ENCODE measurements at places on chromosomes 12 and 14.
A peak's percentile ranks its signal among the peaks of the same experiment; 100 is the strongest.

DNA sequence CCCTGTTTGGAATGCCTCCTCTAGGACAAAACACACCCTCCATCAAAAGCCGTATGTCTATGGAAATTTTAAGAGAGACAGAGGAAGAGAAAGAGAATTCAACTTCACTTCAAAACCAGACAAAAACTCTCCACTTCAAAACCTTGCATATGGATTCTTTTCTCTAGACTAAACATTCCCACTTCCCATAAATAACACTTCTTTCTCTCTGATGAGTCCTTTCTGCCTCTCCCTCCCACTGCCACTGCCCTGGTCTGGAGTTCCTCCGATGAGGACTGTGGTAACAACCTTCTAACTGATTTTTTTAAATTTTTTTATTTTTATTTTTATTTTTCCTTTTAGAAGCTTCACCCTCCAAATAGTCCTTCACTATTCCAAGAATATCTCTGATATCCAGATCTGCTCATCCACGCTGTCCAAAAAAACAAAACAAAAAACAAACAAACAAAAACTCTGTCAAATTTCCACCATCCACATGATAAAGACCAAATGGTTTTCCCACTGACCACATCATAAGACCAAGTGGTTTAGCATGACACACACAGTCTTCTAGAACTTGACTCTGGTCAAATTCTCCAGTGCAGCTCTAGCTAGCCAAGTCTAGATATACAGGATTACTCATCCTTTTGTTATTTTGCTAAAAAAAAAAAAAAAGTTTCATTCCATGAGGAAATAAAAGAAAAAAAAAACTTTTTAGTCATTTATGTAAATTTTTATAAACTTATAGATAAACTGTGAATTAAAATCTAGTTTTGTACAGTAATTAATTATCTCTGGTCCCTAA, 256.0 kb downstream of the PPFIA2 start:
- DNase-seq: no peak

- no peak for DNase-seq
These were observed 16.0 kb downstream of the C14orf132 start for GRCh38 chr14:96055065-96055752.

GRCh38 chr14:78245238-78245637, 75.1 kb downstream of the NRXN3 start:
- DNase-seq: no peak

- no peak for DNase-seq
These were observed 97.3 kb upstream of the FRMD6 start for GRCh38 chr14:51554339-51554920.

DNA sequence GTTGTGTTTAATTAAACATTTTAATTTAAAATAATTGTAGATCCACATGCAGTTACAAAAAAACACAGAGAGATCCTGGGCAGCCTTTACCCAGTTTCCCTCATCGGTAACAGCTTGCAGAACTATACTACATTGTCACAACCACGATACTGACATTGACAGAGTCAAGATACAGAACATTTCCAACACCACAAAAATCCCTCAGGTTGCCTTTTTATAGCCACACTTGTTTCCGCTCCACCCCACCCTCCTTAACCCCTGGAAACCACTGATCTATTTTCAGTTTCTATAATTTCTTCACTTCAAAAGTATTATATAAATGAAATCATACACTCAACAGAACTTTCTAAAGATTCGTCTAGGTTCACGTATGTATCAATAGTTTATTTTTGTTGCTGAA, 458.8 kb upstream of the SOX5 start:
- DNase-seq: no peak

DNA sequence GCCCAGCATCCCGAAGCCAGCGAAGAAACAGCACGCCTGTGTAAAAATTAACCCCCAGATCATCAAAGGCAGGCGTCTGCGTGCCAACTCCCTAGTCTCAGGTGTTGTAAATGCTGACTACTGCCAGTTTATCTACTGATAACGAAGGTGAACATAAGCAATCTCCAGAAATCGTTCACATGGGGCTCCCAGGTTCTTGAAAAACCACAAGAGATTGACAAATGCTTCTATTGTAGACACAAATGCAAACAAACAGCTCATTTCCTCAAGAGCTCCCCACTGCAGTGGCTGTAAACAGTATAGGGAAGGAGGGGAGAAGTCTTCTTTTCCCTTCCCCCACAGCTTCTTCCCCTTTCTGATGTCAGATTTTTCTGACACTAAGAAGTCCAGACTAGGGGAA, 5.3 kb upstream of the PLEKHG3 start:
- no peak for DNase-seq

- DNase-seq: peak; percentile 52
These were observed 583.4 kb downstream of the VRK1 start for GRCh38 chr14:97380539-97380941.

GRCh38 chr14:73227812-73228781, 9.2 kb upstream of the PAPLN start:
- DNase-seq: no peak

- no peak for DNase-seq
These were observed 33.3 kb upstream of the PPP1CC start for GRCh38 chr12:110775997-110776396.

GRCh38 chr14:69712599-69713088, 54.3 kb upstream of the SRSF5 start:
- no peak for DNase-seq

DNA sequence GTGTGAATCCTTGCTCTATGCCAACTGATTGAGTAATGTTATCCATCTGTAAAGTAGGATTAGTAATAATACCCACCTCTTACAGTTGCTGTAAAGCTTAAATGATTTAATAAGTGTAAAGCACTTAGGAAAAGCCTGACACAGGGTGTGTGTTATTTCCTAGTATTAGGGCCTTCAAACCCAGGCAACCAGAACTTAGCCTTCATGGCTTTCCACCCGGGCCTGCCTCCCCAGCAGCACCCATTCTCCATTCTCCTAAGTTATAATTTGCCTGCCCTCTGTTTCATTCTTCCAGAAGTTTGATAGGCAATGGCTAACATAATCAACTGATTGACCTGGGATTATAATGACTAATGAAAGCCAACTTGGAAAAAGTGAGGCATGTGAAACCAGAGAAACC, 20.4 kb upstream of the PDZRN4 start:
- no peak for DNase-seq

DNA sequence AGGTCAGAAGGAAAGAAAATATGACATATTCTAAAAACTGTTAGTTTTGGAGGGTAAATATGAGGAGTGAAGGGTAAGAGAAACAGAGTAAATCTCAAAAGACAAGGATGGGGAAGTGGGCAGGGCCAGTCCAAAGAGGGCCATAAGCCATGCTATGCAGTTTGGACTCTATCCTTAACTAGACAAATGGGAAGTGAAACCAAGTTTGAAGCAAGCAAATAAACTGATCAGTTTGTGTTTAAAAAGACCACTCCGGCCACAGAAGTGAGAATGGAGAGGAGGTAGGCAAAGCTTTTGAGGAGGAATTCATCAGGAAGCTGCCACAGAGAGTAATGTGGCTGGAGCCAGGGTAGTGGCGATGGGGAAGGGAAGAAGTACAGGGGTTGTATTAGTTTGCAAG, 37.5 kb upstream of the DAAM1 start:
- no peak for DNase-seq

- no peak for DNase-seq
These were observed 4.4 kb downstream of the ZNF219 start for GRCh38 chr14:21093769-21094681.

- DNase-seq: no peak
These were observed 1.2 kb upstream of the IFT81 start for GRCh38 chr12:110122929-110123328.

DNA sequence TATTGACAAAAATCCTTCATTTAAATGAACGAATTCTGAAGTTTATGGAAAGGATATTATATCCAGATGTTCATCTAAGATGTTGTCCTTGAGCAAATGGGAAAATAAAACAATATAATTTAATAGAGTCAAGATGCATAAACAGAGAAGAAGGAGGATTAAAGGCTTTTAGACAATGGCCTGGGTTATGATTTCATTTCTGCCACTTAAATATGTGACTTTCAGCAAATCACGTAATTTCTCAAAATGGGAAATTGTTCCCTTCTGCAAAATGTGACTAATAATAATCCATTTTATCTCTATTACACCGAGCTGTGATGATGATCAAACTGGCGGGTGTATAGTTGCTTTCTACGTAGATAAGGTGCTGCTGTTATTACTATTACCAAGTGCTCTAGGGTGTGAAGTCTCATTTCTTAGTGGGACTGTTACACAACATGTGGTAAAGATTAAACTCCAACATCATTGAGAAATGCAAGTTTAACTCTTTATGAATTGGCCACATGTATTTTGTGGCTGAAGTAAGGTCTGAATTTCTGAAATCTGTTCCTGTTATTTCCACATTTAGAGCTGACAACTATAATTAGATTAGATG, 157.0 kb downstream of the MYRFL start:
- DNase-seq: no peak

GRCh38 chr12:114041136-114041535, 75.0 kb upstream of the RBM19 start:
- DNase-seq: no peak

GRCh38 chr14:64998455-64998931, 11.8 kb downstream of the FNTB start:
- no peak for DNase-seq
